ENCODE measurements at places on chromosomes 6 and 20.

GRCh38 chr6:35363293-35363750 is 21.0 kb downstream of the PPARD start:
- DNase-seq = no peak

- DNase-seq = no peak
Measured at GRCh38 chr6:18279422-18279821, 15.1 kb upstream of the DEK start.

- no peak for DNase-seq
Measured at GRCh38 chr6:1464781-1465370, 75.5 kb downstream of the FOXF2 start.

GRCh38 chr6:165679326-165679725 is 16.3 kb upstream of the PDE10A start:
- DNase-seq = no peak

DNA sequence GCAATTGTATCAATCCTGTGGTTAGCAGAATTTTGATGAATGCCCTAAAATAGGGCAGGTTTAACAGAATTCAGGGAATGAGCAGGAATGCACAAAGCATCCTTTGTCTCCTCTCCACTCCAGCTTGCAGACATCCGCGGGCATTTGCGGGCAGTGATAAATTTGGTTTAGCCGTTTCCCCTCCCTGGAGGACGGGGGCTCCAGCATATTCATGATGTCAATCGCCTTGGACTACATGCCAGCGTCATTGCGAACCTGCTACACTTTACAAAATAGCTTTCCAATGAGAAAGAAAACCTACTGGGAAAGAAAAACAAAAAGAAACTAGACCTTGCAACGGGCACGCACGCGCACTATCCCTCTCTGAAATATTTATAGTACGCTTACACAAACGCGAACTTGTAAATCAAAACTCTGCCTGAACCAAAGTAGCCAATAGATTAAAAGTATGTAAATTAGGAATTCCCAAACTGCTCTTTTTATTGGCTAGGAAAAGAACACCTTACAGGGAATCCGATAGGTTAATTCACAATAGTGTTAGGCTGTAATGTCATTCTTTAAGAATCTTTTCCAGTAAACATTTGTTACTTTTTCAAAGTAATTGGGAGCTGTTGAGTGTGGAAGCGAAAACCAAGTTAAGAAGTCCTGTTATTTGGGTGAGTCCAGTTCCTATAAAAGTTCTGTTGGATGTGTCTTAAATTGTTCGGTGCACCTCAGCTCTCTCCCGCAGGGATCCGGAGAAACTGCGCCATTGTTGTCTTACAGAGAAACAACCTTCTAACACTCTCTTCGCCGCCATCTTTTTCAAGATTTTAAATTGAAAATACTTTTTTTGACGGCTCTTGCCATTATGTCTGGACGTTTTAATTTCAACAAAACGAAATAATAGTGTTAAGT is 136.7 kb downstream of the HFE start:
- DNase-seq = peak; percentile 60

GRCh38 chr6:117448011-117448410 is 22.3 kb upstream of the ROS1 start:
- DNase-seq = no peak

DNA sequence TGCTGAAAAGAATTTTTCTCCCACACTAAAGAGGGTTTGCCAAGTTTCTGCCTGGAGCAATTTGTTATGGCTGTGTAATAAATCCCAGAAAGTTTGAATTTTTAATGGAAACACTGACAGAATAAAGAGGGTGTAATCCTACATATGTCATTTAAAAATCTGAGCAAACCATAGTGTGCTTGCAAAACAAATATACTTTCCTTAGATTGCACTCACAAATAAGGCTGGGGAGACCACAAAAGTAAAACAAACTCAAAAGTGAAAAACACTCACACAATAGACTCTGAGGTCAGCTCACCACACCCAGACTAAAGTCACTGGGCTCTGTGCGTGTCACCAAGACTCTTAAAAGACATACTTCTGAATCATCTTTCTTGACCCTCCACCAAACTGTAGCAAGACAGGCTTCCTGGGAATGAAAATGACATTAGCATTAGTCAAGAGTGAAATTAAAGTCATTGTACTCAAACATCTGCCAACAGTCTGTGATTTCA is 4.8 kb upstream of the ATXN1 start:
- no peak for DNase-seq

DNA sequence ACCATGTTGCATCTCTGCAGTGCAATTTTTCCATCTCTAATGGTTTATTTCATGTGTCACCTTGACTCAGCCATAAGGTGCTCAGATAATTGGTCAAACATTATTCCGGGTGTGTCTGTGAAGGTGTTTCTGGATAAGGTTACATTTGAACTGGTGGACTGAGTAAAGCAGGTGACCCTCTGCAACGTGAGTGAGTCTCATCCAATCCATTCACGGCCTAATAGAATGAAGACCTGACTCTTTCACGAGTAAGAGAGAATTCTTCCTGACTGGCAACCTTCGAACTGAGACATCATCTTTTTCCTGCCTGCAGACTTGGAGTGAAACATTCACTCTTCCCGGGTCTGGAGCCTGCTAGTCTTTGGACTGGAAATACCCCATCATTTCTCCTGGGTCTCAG is 77.1 kb upstream of the SLC22A23 start:
- no peak for DNase-seq

- no peak for DNase-seq
Measured at GRCh38 chr6:154806804-154807203, 73.6 kb downstream of the SCAF8 start.

- DNase-seq = no peak
Measured at GRCh38 chr20:62332421-62332820, 29.6 kb downstream of the ADRM1 start.

- DNase-seq = no peak
Measured at GRCh38 chr6:45732731-45733130, 282.9 kb downstream of the CLIC5 start.

DNA sequence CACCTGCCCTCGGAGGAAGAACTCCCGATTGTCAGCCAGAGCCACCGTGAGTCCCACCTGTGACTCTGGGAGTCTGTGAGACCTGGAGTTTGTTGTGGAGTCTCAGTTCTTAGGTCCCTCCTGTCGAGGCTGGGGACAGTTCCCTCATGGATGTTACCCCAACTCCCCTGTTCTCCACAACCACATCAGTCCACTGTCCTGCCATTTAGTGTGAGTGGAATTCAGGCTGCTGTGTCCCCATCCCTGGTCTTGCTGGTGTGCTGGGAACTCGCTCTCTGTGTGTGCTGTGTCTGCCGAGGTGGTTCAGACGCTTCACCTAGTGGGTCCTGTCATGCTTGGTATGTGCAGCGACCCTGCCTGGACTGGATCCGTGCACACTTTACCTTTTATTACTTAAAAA is 163.2 kb downstream of the DTNBP1 start:
- no peak for DNase-seq

- DNase-seq = no peak
Measured at GRCh38 chr6:3841066-3841454, 8.1 kb upstream of the FAM50B start.

DNA sequence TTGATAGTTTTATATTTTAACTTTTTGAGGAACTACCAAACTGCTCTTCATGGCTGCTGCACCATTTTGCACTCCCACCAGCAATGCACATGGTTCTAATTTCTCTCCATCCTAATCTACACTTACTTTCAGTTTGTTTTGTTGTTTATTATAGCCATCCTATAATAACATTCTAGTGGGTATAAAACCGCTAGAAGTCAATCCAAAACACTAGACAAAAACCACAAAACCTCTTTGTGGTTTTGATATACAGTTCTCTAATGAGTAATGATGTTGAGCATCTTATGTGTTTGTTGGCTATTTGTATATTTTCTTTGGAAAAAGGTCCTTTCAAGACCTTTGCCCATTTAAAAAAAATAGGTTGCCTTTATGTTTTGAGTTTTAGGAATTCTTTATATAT is 5.6 kb downstream of the RPP21 start:
- DNase-seq = no peak

- DNase-seq = no peak
Measured at GRCh38 chr6:170036916-170037315, 254.0 kb downstream of the DLL1 start.

DNA sequence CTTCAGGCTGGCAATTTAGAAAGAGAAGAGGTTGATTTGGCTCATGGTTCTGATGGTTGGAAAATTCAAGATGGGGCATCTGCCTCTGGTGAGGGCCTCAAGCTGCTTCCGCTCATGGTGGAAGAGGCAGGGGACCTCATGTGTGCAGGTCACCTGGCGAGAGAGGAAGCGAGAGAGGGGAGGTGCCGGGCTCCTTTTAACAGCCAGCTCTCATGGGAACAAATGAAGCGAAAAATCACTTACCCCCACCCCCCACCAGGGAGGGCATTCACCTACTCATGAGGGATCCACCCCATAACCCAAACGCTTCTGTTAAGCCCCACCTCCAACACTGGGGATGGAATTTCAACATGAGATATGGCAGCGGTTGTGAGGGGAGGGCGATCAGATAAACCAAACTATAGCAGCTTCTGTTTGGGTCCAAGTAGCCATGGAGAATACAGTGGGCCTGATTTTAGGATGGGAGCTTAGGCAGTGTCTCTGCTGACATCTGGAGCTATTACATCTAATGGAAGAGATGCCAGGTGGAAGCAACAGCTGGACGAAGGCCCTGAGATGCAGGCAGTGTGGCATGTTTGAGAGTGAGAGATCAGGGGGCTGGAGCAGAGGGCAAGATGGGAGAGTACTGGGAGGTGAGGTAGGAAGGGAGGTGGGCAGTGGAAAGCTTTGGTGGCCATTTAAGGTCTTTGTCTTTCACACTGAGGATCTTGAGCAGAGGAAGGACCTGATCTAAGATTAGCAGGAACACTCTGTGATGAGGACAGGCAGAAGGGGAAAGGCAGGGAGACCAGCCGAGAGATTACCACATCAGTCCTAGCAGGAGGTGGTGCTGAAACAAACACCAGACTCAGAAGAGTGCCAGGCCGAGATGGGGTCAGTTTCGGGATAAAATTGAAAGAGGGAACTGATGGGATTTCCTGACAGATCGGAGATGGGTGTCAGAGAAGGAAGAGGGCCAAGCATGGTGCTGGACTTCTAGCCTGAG is 161.8 kb downstream of the NFATC2 start:
- no peak for DNase-seq

GRCh38 chr6:30818391-30818841 is 65.9 kb upstream of the DDR1 start:
- DNase-seq = no peak

DNA sequence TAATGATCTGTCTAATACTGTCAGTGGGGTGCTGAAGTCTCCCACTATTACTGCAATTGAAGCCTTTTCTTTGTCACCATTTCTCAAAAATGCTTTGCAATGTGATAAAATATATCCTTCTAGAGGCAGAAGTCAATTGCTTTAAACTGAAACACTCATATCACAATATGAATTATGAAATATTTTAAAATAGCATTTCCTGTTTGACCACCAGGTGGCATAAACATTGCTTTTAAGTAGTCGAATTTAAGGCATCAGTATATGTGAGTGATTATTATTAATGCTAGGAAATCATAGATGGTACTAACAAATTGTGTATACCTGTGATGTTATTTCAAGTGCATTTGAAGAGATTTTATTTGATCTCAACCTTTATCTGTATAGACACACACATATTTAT is 87.5 kb downstream of the MEI4 start:
- no peak for DNase-seq

DNA sequence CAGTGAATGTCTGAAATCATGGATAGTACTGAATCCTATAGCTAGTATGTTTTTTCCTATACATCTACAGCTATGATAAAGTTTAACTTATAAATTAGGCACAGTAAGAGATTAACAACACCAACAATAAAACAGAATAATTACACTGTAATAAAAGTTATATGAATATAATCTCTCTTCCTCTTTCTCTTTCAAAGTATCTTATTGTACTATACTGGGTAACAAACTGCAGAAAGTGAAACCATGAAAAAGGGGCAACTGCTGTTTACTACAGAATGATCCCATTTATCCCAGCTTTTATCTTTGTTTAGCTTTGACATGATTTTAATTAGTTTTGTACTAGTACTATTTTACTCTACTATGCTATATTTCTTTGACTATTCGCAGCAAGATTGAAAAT is 25.8 kb downstream of the ESF1 start:
- no peak for DNase-seq

- DNase-seq = no peak
Measured at GRCh38 chr20:24442909-24443308, 26.5 kb upstream of the SYNDIG1 start.

DNA sequence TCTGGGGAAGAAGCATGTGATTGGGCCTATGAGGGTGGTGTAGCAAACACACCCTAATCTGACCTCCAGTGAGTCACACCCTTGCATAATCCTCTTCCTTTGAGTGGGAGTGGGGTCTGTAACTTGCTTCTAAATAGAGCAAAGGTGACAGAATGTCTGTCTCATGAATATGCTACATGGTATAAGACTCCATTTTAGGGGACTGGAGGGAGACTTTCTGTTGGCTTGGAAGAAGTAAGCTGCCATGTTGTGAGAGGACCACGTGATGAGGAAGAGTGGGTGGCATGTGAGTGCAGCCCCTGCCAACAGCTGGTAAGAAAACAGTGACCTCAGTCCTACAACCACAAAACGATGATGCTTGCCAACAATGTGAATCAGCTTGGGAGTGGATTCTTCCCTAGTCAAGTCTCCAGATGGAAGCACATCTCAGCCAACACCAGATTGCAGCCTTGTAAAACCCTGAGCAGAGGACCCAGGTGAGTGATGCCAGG is 3.7 kb downstream of the AK9 start:
- no peak for DNase-seq

DNA sequence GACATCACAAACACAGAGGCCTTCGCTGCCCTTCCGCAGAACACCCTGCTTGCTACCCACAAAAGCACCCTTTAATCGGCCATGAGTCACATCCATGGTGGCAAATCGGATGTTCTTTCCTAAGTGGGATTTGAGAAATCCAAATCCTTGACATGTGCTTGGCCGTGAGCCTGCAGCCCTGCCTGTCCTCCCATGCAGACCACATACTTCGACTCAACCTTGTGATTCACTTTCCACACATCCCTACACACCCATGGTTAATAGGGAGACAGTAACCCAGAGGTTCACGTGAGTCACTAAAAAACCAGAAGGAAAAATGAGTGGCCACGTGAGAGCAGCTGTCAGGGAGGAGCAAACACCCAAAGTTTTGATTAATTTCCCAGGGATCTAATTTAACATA is 19.4 kb downstream of the RAMACL start:
- no peak for DNase-seq

GRCh38 chr6:99458319-99458718 is 33.2 kb upstream of the PNISR start:
- DNase-seq = no peak

GRCh38 chr20:11686195-11686594 is 231.5 kb upstream of the BTBD3 start:
- no peak for DNase-seq

GRCh38 chr6:15243910-15244619 is 1.8 kb upstream of the JARID2 start:
- DNase-seq = no peak

GRCh38 chr6:161138543-161139303 is 135.1 kb downstream of the AGPAT4 start:
- no peak for DNase-seq

Measured in activated CD4-positive, alpha-beta T cell treated with anti-CD3 and anti-CD28 coated beads, Interleukin-2, amount 50 U/mL, for 24 hours (primary cell).